ENCODE measurements at places on chromosomes 7 and 10.

DNA sequence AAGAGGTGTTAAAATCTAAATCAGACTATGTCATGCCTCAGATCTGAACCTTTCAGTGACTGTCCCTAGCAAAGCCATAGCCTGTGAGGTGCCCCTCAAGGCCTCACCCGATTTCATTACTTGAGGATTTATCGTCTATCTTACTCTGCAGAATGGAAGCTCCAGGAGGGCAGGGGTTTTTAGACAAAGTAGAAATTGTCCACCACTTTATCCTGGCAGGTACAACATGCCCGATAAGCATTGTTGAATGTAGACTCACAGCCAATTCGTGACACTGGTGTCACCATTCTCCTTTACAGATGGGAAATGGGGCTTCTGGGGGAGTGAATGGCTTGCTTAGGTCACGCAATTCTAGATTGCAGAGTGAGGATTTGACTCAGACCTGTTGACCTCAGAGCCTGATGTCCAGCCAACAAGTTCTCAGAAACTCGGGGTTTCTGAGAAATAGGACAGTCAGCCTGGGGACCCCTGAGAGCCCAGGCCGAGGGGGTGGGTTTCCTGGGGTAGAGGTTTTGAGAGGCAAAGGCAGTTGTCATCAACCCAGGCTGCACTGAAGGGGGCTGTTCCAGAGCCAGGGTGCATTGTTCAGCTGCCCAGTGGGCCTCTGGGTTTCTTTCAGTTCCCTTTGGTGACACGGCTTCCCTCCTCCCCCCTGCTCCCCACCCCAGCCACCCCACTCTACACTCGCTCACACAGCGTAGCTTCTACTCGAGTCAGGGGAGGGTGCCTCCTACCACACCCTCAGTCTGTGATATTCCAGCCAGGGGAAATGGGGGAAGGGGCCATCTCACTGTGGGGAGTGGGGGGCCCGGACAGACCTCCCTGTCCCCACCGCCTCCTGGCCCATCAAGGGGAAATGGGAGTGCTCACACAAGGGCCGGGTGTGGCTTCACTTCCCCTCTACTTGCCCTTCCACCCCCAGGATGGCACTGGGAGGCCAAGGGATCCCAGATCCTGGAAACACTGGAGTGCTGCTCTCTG is 3.1 kb upstream of the IRF5 start:
- no peak for DNase-seq

- no peak for DNase-seq
Observed at GRCh38 chr10:8639486-8640185, 585.1 kb downstream of the GATA3 start.

DNA sequence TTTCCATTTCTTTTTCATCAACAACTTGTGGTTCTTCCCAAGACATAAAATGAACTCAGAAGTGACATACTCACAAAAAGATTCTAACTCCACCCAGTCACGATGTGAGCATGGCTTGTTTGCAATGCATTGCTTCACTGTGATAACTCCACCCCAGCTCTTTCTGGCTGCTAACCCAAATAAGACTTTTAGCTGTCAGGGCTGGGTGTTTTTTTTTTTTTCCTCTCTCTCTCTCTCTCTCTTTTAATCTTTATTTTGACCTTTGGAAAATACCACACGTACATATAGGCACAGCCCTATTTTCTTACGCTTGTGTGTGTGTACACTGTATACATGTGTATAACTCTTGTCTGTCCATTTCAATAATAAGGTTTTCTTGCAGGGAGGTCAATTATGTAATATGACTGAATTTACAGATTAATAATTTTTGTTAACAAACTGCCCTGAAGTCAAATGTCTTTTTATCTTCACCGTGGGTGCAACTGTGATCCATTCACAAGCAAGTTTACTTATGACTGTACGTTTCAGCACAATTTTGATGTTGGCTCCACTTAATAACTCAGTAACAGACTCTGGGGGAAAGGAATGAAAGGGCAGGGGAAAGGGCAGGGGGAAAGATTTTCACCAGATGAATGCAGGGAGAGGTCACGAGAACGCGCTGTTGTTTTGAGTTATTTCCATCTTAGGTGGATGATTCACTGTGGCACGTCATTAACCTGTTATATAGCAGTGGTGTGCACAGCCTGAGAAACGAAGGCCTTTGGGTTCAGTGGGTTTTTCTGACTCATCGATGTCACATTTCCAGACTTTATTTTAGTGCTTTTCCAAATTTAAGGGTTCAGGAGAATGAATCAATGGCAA is 49.1 kb downstream of the APBB1IP start:
- DNase-seq: peak; percentile 60

DNA sequence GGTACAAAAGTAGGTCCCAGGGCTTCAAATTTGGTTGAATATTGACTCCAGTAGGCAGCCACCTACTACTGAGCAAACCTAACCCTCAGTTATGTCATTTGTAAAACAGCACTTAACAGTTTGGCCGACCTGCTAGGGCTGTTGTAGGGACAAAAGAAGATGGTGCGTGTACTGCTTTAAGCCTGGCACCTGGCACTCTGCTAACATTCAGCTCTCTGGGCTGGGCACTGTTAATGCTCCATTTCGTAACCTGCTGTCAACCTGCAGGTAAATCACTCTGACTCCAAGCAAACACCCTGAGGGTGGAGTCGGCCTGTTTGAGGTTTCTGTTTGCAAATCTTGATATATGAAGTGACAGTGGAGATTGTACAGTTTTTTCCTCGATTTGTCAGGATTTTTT is 7.2 kb downstream of the ZKSCAN1 start:
- no peak for DNase-seq

DNA sequence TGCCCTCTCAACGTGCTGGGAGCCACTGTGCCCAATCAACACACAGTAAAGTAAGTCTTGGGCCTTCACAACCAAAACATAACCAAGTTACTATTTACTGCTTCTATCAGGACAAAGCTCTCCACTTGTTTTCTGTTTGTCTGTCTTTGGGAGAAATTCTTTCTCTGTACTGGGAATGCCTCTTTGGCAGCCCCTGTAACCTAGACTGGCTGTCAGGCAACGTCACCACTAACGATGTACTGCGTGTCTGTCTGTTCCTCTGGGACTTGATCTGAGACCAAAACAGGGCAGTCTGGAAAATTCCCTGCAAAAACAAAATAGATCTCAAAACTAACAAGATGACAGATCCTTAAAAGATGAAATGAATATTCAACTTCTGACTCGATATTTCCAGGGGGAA is 113.0 kb downstream of the SMURF1 start:
- DNase-seq: no peak

GRCh38 chr7:155247479-155248365 is 50.0 kb upstream of the INSIG1 start:
- no peak for DNase-seq

- no peak for DNase-seq
Observed at GRCh38 chr7:84510505-84510904, 315.9 kb upstream of the SEMA3A start.

GRCh38 chr10:89591111-89591795 is 53.8 kb downstream of the PANK1 start:
- no peak for DNase-seq

DNA sequence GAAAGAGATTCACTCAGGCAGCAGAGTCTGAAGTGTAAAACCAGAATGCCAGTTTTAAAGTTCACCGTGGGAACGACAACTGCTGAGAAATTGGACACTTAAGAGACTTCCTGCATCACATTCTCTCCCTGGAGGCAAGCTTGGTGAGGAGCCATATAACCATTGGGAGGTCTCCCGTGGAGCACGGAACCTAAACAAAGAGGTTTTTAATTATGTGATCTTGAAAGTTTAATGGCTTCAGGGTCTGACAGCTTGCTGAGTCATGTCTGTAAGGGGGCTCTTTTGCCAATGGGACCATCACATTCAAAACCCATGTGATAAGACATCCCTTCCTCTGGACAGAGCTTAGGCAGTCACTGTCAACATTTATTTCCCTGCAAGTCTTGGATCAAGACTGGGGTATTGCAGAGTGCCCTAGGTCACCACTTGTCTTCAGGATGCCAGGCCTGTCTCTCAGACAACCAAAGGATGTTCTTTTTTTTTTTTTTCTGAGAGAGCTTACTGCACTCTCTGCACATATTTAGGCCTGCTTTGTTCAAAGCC is 674.4 kb downstream of the TYW1 start:
- no peak for DNase-seq

GRCh38 chr7:99460651-99461050 is 5.3 kb downstream of the ATP5MF start:
- no peak for DNase-seq

DNA sequence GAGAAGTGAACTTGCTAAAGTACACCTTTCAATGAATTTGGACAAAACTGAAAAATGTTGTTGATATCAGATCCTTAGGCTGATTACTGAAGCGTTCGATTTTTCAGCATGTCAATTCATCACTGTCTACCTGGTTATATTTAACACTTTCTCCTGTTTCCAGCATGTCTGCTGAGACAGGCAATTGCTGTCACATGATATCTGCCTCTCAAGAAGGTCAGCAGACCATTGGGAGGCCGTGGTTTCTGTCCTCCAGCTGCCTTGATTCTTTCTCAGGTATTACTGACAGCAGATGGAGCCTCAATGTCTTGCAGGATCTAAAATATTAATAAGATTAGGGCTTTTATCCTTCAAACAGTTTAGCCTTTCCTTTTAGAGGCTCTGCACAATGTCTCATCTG is 127.5 kb downstream of the SNX10 start:
- DNase-seq: no peak

GRCh38 chr10:86757113-86757972 is 924 bp downstream of the BMPR1A start:
- DNase-seq: no peak

DNA sequence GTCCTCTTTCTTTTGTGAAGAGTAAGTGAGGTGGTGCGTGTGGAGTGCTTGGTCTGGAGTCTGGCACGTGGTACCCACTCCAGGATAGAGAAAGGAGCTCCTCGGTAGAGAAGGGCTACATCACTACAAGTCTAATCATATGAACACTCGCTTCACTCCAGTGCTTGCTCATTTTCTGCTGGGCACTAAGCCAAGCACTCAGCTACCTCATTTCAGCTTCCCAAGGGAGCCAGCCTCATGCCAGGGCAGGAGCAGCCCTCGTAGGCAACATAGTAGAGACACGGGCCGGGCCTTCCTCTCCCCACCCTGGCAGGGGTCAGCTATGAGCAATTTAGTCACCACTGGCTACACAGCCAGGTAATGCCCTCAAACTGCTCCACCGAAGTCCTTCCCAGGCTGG is 11.4 kb upstream of the HSPA12A start:
- DNase-seq: no peak

DNA sequence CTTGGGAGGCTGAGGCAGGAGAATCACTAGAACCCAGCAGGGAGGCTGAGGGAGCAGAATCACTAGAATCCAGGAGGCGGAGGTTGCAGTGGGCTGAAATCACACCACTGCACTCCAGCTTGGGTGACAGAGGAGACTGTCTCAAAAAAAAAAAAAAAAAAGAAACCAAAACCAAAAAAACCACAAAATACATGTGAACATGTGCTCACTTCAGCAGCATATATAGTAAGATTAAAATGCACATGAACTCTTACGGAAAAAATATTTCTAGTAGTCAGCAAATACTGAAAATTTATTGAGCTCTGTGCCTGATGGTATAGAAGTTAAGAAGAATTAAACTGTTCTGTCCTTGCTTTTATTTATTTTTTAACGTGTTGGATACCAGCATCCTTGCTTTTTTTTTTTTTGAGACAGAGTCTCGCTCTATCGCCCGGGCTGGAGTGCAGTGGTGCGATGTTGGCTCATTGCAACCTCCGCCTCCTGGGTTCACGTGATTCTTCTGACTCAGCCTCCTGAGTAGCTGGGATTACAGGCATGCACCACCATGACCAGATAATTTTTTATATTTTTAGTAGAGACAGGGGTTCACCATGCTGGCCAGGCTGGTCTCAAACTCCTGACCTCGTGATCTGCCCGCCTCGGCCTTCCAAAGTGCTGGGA is 9.6 kb upstream of the ZNF487 start:
- no peak for DNase-seq

- DNase-seq: no peak
Observed at GRCh38 chr10:48786606-48787282, 102.1 kb downstream of the WDFY4 start.

DNA sequence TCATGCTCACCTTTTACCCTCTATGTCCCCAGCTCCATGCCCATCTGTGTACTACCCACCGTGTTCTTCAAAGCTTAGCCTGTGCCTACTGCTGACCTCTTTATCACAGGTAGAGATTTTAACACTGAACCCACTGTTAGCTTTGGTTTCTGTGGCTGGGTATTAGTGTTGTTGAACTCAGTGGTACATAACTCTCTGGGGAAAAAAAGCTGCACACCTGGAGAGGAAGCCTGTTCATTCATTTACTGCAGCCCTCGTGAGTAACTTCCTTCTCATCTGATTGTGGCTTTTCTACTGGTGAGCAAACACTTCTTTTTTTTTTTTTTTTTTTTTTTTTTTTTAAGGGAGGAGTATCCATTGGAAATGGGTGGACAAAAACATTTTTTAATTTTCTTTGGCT is 326.3 kb downstream of the CCSER2 start:
- DNase-seq: no peak

- no peak for DNase-seq
Observed at GRCh38 chr10:127154831-127155620, 41.4 kb downstream of the INSYN2A start.

DNA sequence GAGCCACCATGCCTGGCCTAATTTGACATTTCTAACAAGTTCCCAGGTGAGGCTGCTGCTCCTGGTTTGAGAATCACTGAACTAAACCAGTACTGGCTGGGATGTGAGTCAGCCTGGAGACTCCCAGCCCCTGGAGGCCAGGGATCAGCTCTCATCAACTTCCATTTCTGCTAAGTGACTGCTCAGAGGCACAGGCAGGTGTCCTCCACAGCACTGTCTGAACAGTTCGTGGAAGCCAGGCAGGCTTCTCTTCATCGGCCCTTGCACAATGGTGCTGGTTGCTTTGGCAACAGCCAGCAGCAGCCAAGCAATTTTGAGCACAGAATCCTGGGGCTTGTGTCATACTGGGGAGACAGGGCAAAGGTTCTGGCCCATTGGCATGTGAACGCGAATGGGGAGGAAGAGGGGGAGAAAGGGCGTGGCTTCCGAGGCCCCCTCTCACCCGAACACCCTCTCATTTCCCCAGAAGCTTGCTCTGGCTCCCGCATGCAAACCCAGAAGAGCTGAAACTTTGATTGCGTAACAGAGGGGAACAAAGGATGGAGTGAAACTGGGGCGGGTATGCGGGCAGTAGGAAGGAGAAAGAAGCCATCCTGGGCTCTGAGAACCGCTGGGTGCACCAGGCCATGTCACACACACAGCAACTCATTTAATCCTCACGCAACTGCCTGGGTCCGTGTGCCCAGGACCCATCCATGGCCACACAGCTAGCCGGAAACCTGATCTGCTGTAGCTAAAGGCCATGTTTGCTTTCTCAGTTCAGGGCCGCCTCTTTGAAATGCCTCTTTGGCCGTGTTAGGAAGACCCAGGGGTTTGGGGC is 9.0 kb upstream of the POR start:
- DNase-seq: no peak

All from stimulated activated CD8-positive, alpha-beta memory T cell treated with anti-CD3 and anti-CD28 coated beads, Interleukin-12 subunit alpha, Interleukin-12 subunit beta, amount 100 ng/mL, for 1 hour (primary cell).